ENCODE measurements at places on chromosomes 4 and X.
A peak's percentile ranks its signal among the peaks of the same experiment; 100 is the strongest.

DNA sequence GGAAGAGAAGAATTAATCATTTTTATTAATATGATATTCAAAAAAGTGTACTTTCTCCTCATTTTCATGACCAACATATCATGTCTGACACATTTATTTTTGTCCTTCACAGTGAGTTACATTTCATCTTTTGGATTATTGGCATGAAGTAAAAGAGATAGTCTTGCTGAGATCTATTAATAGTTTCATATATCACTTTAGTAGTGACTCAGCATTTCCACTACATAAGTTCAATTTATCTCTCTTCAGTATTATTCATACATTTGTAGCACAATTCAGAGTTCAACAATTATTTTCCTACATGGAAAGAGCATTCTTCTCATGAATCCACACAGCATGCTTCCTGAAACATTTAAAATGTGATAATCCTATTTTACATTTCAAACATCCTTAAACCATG is 1461.1 kb downstream of the TECRL start:
- no peaks in the 10 kb centered on the region for H3K36me3 ChIP-seq
- H3K4me1 ChIP-seq: no peaks in the 10 kb centered on the region
- H3K27me3 ChIP-seq: no peaks in the 10 kb centered on the region
- H3K27ac ChIP-seq: no peak overlapping the region
- DNase-seq: no peak
- H3K4me3 ChIP-seq: no peak overlapping the region

GRCh38 chr4:2079006-2079405 is 19.9 kb downstream of the NAT8L start:
- no peaks in the 10 kb centered on the region for H3K36me3 ChIP-seq
- DNase-seq: no peak
- H3K27me3 ChIP-seq: peaks cover 14% of the 10 kb centered on the region
- H3K27ac ChIP-seq: no peak overlapping the region
- no peaks in the 10 kb centered on the region for H3K4me1 ChIP-seq

- no peak overlapping the region for H3K4me3 ChIP-seq
- no peak for DNase-seq
- no peak overlapping the region for H3K27ac ChIP-seq
These were observed 7.7 kb downstream of the S100P start for GRCh38 chr4:6701371-6701770.

- H3K27me3 ChIP-seq: no peaks in the 10 kb centered on the region
- DNase-seq: no peak
- H3K4me3 ChIP-seq: no peak overlapping the region
- H3K27ac ChIP-seq: no peak overlapping the region
- no peaks in the 10 kb centered on the region for H3K36me3 ChIP-seq
- H3K4me1 ChIP-seq: no peaks in the 10 kb centered on the region
These were observed 105.9 kb upstream of the DIAPH2 start for GRCh38 chrX:96578781-96579180.

- H3K36me3 ChIP-seq: no peaks in the 10 kb centered on the region
- H3K4me1 ChIP-seq: no peaks in the 10 kb centered on the region
- DNase-seq: no peak
- no peaks in the 10 kb centered on the region for H3K27me3 ChIP-seq
- H3K4me3 ChIP-seq: no peak overlapping the region
These were observed 15.7 kb upstream of the DUSP21 start for GRCh38 chrX:44828008-44828605.

DNA sequence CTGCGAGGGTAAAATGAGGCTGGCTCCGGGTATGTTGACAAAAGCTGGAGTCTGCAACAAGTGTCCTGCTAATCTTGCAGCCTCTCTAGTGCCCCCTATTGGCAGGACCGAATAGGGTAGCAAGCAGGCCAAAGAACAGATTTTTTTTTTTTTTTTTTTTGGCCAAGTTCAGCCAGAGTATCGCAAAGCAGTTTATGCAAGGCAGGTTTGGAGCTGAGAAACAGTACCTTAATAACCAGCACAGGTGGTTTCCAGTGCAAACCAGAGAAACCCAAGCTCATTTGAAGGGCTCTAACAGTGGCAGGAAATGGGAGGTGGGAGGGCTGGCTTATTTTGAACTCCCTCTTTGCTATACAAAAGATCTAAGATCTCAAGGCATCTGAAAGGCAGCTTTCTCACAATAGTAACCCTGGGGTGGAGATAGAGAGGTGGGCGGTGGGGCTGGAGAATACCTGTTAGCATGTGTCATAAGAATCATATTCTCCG is 38.2 kb upstream of the OCIAD2 start:
- no peak for DNase-seq
- H3K4me3 ChIP-seq: no peak overlapping the region
- no peaks in the 10 kb centered on the region for H3K36me3 ChIP-seq

- DNase-seq: no peak
- no peaks in the 10 kb centered on the region for H3K27me3 ChIP-seq
- no peak overlapping the region for H3K27ac ChIP-seq
- H3K4me3 ChIP-seq: no peak overlapping the region
These were observed 81.4 kb downstream of the RBM47 start for GRCh38 chr4:40548256-40548655.

DNA sequence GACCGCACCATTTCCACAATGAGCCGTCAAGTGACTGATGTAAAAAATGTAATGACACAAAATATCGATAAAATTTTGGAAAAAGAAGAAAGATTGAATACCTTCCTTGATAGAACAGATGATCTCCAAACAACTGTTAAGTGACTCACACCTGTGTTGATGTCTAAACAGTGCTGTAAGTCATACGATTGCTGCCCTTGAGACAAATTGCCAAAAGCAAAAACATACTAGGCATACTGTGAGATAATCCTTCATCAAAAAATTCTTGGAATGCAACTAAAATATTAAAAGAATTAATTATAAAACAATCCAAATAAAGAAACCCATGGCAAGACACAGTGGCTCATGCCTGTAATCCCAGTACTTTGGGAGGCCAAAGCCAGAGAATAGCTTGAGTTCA is 53.4 kb downstream of the HNRNPD start:
- peaks cover 8% of the 10 kb centered on the region for H3K36me3 ChIP-seq
- H3K4me1 ChIP-seq: no peaks in the 10 kb centered on the region
- DNase-seq: no peak
- no peak overlapping the region for H3K4me3 ChIP-seq

GRCh38 chr4:138680989-138681604 is 334.5 kb upstream of the NOCT start:
- peaks cover 30% of the 10 kb centered on the region for H3K27me3 ChIP-seq
- no peaks in the 10 kb centered on the region for H3K4me1 ChIP-seq
- peak; percentile 35 for DNase-seq
- no peaks in the 10 kb centered on the region for H3K36me3 ChIP-seq
- H3K27ac ChIP-seq: no peak overlapping the region

- H3K4me1 ChIP-seq: no peaks in the 10 kb centered on the region
- no peak for DNase-seq
- H3K27ac ChIP-seq: no peak overlapping the region
- H3K4me3 ChIP-seq: no peak overlapping the region
- H3K36me3 ChIP-seq: no peaks in the 10 kb centered on the region
- H3K27me3 ChIP-seq: no peaks in the 10 kb centered on the region
These were observed 5.2 kb upstream of the AFF2 start for GRCh38 chrX:148495176-148495575.

DNA sequence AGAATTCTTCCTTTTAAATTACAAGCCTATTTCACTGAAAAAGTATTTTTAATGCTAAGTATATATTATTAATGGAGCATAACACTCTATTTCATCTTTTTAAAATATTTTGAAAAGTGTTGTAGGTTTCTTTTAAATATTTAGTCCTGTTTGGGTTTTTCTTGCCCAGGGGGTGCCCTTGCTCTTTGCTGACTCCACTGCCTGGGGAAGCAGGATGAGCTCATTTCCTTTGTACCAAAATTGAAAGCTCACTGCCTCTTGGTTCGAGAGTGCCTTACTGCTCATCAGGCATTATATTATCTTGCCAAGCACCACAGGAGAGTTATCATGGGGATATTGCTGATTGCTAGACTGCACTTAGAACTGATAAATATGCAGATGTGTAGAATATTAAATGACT is 819.2 kb downstream of the PCDH18 start:
- no peaks in the 10 kb centered on the region for H3K27me3 ChIP-seq
- no peak overlapping the region for H3K4me3 ChIP-seq
- no peaks in the 10 kb centered on the region for H3K4me1 ChIP-seq
- no peak overlapping the region for H3K27ac ChIP-seq
- no peak for DNase-seq
